G401 (cell line): ENCODE measurements at places on chromosomes 5 and 9. TPM values are rescaled to one million over a fixed set of nuclear protein-coding genes. Genes with fewer than 3 reads are reported as not detected.

KCNT1 gene
- total RNA-seq: not detected in 2 replicates

TOR1A gene
- total RNA-seq: 30.8 and 43.1 TPM in 2 replicates

ADAMTS13 gene
- total RNA-seq: 1.4 and 2.3 TPM in 2 replicates

LHX6 gene
- 23.9 and 34.8 TPM in 2 replicates for total RNA-seq

FOXD4 gene
- not detected in 2 replicates for total RNA-seq

PCDHB4 gene
- total RNA-seq: 0.06 TPM in 1 of 2 replicates, not detected in the other

SLC34A1 gene
- total RNA-seq: not detected in 2 replicates

ALDOB gene
- not detected in 2 replicates for total RNA-seq

EQTN gene
- total RNA-seq: not detected in 2 replicates

IL7R gene
- not detected in 2 replicates for total RNA-seq

NXNL2 gene
- total RNA-seq: 0.92 and 3.8 TPM in 2 replicates

PCDHGB3 gene
- total RNA-seq: not detected in 2 replicates

SH3GL2 gene
- not detected in 2 replicates for total RNA-seq

DOCK2 gene
- total RNA-seq: not detected in 2 replicates

CSF1R gene
- 0.43 and 1.1 TPM in 2 replicates for total RNA-seq

IL9 gene
- total RNA-seq: not detected in 2 replicates

AK1 gene
- total RNA-seq: 46.4 and 62.6 TPM in 2 replicates

SOHLH1 gene
- not detected in 2 replicates for total RNA-seq

HMCN2 gene
- 0.07 TPM in 1 of 2 replicates, not detected in the other for total RNA-seq

SEMA5A gene
- total RNA-seq: 0.55 and 0.95 TPM in 2 replicates

CDKN2A gene
- 8.4 and 14.6 TPM in 2 replicates for total RNA-seq

PAPPA gene
- 0.44 and 0.74 TPM in 2 replicates for total RNA-seq

LRRC70 gene
- total RNA-seq: 0.51 TPM in 1 of 2 replicates, not detected in the other

NEUROG1 gene
- total RNA-seq: not detected in 2 replicates

PCDHA1 gene
- total RNA-seq: 0.03 TPM in 1 of 2 replicates, not detected in the other

ZNF608 gene
- 25.7 and 34.8 TPM in 2 replicates for total RNA-seq

S1PR3 gene
- total RNA-seq: not detected in 2 replicates

IFNB1 gene
- not detected in 2 replicates for total RNA-seq

IER5L gene
- 92.7 and 121 TPM in 2 replicates for total RNA-seq

CDC37L1 gene
- total RNA-seq: 10.7 and 20.7 TPM in 2 replicates

ODF2 gene
- total RNA-seq: 52.9 and 60.7 TPM in 2 replicates

PCDHA9 gene
- total RNA-seq: not detected in 2 replicates

ZNF618 gene
- total RNA-seq: 3.8 and 6.1 TPM in 2 replicates

KLHL3 gene
- total RNA-seq: 0.86 and 1.2 TPM in 2 replicates

CENPH gene
- total RNA-seq: 55.0 and 73.4 TPM in 2 replicates

LHX2 gene
- 31.6 and 36.9 TPM in 2 replicates for total RNA-seq

PRDM9 gene
- not detected in 2 replicates for total RNA-seq

IFNA8 gene
- total RNA-seq: not detected in 2 replicates

TAL2 gene
- not detected in 2 replicates for total RNA-seq

GARIN3 gene
- total RNA-seq: not detected in 2 replicates

SEMA6A gene
- total RNA-seq: not detected in 2 replicates
